ENCODE measurements at places on chromosomes 6 and 20.

GRCh38 chr20:19785173-19785982 is 27.3 kb downstream of the RIN2 start:
- DNase-seq: no peak

DNA sequence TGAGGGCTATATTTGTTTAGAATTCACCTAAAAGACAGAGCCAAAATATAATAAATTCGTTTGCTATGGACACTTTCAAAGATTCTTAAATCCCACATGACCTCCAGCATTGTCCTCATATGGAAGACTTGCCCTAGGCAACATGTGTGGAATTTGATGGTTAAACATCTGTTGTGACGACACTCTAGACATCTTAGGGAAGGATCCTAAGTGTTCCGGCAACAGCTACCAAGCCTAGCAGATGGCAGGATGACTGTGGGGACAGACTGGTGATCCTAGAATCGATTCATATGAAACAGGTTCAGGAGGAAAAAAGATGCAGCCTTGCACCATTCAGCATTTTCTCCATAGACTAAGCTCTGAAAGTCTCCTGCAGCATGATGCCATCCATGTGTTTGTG is 77.6 kb upstream of the BACH2 start:
- DNase-seq: no peak

DNA sequence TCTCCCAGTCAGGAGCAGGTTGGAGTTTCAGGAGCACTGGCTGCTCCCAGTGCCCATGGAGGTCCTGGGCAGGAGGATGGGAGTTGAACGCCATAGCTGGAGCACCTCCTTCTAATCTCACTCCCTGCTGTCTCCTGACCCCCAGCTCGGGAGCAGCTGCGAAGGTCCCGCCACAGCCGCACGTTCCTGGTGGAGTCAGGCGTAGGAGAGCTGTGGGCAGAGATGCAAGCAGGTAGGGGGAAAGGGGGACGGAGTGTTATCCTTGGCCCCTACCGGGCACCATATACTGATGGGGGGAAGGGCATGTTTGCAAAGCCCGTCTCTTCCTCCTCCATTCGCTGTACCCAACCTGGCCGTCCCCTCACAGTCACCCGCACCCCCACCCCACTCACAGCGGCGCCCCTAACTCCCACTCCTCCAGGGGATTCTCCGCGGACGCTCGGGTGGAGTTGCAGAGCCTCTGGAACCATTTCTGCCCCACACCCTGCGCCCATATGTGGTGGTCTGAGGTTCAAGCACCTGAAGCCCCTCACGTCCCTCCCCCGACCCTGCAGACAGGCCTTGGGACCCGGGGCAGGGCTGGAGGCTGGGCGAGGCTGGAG is 16.7 kb downstream of the HSPA12B start:
- no peak for DNase-seq

DNA sequence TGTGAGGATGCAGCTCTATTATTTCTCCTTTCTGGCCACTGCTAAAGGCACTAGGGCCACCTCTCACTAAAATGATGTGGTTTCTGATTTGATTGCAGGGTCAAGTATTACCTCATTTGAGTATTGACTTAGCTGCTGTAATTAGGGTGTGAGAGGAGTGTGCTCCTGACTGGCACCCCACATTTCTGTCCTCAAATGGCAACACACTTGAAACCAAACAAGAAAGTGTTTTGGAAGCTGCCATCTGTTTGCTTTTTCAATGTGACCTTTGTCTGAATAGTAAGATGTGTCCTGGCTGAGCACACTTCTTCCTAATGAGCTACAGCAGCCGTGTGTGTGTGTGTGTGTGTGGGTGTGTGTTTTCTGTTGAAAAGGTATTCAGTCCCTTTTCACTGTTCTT is 62.8 kb upstream of the SCP2D1 start:
- DNase-seq: no peak

GRCh38 chr6:165726965-165727381 is 63.9 kb upstream of the PDE10A start:
- no peak for DNase-seq

GRCh38 chr20:8645326-8645725 is 423.6 kb upstream of the PLCB4 start:
- no peak for DNase-seq

- no peak for DNase-seq
These were observed 21.7 kb downstream of the SERPINB9 start for GRCh38 chr6:2881423-2881822.

DNA sequence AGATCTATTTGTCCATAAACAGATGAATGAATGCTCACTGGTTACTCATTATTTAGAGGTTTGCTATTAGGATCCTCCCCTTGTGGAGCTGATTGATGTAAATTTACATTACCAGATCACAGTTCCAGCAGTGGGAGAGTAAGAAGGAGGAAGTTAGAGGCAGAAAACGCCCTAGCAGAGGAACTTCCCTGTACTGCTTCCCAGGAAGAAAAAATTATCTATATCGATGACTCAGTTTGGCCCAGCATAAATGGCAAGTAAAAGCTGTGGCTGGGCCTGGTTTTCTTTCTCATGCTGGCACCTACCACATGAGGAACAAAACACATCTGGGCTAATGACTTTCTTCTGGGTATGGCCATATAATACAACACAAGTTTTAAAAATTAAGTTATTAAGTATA is 35.7 kb downstream of the DNAAF9 start:
- DNase-seq: no peak

GRCh38 chr6:165986914-165987482 is 180.7 kb downstream of the TBXT start:
- no peak for DNase-seq

- DNase-seq: no peak
These were observed 50.5 kb downstream of the SAMD5 start for GRCh38 chr6:147559006-147559405.

DNA sequence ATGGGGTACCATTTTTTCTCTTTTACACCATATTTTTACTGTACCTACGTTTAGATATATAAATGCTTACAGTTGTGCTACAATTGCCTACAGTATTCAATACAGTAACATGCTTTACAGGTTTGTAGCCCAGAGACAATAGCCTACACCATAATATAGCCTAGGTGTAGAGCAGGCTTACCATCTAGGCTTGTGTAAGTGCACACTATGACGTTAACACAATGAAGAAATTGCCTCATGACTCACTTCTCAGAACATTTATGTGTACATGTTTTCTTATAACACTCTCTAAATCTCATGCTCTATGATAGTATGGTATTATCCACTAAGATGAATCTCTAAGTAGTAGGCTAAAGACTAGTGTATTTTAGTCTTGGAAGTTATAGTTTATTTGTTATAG is 13.5 kb downstream of the GPR63 start:
- no peak for DNase-seq

- no peak for DNase-seq
These were observed 493.6 kb downstream of the EPM2A start for GRCh38 chr6:145241721-145242120.

DNA sequence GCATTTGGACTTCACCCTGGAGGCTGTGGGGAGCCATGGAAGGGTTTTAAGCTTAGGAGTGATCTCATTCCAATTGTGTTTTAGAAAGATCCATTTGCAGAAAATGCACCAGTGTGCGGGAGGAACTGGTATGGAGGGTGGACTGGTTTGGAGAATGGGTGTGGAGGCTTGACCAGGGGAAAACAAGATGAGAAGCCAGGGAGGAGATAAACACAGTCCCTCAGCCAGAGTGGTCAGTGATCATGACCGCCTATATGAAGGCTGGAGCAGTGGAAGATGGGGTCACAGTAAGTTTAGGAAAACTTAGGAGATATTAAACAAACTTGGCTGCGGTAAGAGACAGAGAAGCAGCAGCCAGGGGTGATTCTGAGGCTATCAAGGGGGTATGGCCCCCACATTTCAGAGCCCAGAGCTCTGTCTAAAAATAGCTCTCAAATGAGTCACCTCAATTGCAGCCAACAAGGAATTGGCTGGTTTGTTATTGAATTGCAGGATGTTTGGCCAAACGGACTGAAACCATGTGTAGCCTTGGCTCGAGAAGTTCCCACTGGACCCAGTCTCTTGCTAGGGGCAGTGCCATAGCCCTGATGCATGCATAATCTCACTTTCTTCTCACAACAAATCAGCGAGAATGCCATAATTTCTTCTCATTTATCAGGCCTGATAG is 159.9 kb upstream of the TOP1 start:
- no peak for DNase-seq

DNA sequence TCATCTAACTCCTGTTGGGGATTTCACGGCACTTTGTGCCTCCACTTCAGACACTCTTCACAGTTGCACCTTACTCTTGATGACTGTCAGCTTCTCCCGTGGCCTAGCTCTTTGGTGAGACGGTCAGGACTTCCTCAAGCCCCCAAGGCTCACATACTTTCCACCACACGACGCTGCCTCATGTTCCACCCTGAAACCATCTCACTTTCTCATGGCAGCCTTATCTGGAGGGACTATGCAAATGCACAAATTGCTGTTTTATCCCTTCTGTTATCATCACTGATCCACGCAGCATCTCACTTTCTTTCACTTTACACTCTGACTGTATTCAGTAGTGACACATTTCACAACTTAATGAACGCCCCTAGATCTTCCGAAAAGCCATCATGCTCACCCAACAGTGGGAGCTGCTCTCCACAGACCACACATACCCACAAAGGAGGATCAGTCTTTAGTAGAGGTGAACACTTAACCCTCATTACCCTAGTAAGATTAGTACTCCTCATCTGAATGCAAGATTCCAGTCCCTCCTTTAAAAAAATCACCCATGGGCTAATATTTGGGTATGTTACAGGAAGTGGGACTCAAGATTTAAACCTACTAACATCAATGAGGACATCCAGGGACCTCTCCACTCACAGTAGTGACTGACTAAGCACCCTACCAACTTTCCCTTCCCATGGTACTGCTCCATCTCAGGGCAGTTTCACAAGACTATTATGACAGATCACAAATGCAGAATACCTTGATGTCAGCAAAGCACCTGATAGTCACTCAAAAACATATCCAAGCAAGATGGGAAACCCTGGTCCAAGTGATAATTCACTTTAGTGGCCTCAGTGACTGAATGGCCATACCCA is 35.4 kb downstream of the FYN start:
- DNase-seq: no peak

- no peak for DNase-seq
These were observed 13.1 kb downstream of the VSTM2L start for GRCh38 chr20:37915800-37916570.

DNA sequence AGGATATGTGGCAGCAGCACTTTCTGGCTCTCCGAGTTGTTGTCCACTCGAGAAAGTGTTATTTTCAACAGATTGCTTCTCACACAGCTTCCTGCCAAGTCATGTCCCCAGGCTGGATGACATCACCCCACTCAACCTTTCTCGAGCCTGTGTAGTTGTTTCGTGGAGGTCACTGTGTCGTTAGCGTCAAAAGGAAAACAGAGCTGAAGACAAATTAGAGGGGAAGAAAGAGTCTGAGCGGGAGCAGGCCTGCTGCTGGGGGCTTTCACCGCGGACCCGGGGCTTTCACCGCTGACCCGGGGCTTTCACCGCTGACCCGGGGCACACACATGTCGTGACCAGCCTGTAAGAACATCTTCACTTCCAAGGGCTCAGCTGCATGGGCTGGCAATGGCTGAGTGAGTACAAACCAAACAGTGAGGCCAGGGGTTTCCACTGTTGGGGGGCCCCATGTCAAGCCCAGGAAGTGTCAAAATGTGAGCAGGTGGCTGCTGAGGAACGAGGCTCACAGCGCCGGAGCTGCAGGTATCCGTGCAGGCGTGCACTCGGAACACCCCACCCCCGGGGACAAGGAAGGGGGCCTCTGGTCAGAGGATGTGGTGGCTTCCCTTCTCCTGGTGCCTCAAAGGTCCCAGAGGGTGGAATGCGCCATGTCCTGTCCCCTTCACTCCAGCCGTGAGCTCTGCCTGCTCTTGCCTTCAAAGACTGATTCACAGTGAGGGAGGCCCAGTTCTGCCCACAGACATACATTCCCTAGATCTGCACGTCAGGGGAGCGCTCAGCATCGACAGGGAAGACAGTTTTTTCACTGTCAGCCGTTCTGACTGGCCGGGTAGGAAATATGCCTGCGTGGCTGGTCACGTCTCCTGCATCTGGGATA is 365.9 kb downstream of the TAF4 start:
- DNase-seq: no peak

GRCh38 chr6:90271831-90272230 is 24.8 kb downstream of the BACH2 start:
- no peak for DNase-seq

DNA sequence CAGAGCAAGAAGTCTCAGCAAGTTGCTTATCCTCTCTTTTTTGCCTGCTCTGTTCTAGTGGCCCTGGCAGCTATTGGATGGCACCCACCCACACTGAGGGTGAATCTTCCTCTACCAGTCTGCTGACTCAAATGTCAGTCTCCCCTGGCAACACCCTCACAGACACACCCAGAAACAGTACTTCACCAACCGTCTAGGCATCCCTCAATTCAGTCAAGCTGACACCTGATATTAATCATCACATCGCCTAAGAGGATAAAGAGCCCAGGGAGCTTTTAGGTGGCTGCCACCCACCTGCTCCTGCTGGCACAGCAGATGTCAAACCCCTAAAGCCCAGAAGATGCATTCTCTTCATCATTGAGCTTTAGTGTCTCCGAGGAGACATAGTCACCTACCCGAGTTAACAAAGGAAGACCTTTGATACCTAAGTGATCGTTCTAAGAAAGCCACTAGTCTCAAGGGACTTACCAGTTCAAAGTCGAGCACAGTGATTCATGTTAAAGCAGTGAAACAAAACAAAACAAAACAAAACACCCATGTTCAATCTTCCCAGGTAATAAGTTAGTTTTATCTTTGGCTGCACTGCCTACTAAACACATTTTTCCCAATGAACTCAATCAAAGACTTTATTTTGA is 97.7 kb upstream of the KCNQ5 start:
- no peak for DNase-seq

- no peak for DNase-seq
These were observed 287.0 kb upstream of the RIMS1 start for GRCh38 chr6:71599359-71599758.

DNA sequence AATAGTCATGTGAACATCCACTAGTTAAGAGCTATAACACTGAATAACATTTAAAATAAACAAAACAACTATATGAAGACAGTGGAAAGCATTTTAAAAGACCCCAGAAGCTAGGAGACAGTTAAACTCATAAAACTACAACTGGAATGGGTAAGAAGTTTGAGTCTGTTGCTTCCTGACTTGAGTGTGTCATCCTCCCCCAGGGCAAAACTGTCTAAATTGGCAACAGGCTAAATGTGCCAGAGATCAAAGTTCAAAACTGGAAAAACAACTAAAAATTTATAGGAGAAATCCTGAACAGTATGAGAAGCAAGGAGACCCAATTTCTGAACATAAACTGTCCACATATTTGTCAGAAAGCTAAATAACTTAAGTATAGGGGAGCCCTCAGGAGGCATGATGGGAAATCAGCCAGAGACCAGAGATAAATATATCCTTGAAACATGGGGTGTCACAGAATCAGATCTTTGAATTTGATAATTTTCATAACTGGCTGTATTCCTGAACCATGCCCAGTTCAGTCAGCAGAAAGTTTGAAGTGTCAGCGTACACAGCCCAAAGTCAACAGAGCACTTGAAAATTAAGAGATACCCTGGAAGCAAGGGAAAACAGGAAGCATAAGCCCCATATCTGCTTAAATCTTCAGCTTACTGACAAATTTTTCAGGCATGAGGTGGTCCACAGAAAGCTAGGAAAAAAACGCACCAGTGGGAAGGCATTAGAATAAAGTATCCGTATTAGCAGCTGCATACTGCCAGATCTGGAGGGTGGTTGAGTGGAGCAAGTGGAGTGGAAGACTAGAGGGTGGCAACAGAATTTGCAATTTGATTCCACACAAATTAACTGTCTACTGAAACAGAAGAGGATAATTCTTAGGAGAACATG is 516.1 kb upstream of the MAN1A1 start:
- DNase-seq: no peak

- DNase-seq: no peak
These were observed 2.0 kb downstream of the SMIM29 start for GRCh38 chr6:34246563-34247391.

- DNase-seq: no peak
These were observed 79.1 kb downstream of the OGFRL1 start for GRCh38 chr6:71367756-71368155.

Data from naive thymus-derived CD8-positive, alpha-beta T cell (primary cell).